HFFc6 (cell line): ENCODE measurements at places on chromosomes 7 and 10. TPM values are rescaled to one million over a fixed set of nuclear protein-coding genes. Genes with fewer than 3 reads are reported as not detected.

DNA sequence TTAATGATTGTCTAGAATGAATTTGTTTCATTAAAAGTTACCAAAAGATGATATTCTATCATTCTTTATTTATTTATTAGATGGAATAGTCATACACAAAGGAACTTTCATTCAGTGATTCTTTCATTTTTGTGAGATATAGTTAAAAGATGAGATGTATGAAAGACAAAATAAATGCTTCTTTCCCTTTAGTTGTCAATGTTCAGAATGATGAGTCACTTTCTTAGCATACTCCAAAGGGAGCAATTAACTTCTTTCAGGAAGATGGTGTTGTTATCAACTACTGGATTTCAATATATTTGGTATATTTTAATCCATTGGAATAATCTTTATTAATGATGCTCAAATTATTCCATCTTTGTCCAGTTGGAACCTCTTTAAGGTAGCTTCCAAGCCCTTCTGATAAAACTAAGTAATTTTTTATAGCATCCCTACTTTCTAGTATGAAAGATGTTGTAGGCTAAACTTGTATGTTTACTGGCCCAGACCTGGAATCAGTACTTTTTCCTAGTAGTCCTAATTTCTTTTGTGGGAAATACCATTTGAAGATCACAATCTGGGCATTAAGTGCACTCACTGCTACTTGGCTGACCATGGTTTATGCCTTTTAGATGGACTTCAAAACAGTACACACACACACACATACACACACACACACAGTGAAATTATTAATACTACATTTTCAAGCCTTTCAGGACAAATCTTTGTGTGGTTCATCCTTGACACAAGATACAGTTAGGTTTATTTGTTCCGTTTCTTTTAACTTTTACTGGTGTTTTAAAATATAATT is 2.5 kb downstream of the GIMAP7 start:
- DNase-seq = no peak

Gene FAM13C
- not detected in 3 replicates for total RNA-seq

GRCh38 chr10:113023017-113023416 is 73.0 kb downstream of the TCF7L2 start:
- DNase-seq = no peak

DNA sequence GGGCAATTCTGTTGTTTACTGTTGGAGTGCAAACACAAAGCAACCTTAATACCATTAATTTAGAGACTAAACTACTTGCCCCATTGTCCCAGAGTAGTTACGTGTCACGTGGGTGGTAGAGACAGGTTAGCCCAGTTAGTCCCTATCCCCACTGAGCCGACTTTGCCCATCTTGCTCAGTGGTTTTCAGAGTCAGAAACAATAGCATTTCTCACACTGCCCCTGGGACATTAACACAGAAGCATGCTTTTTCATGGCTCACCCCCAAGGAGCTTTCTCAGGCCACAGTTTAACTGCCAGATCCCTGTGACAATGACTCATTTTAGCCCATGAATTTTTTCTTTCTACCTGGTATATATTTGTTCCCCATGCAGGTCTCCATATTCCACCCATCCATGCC is 271.0 kb downstream of the POU6F2 start:
- DNase-seq = no peak

DNA sequence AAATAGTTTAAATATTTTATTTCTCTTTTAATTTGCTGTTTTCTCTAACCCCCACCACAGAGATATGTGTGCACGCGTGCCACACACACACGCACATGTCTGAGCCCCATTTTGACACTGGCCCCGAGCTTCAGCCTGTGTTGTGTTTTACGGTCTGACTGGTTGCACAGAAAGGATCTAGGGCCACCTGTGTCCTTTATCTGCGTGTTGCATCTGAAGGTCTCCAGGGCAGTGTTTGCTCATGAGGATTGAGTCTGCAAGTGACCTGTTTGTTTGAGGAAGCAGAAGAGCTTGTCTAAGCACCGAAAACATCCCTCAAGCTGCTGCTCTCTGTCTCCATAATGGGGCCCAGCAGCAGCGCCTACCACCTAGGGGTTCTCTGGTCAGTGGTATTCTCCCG is 266.4 kb upstream of the LYZL1 start:
- no peak for DNase-seq

DNA sequence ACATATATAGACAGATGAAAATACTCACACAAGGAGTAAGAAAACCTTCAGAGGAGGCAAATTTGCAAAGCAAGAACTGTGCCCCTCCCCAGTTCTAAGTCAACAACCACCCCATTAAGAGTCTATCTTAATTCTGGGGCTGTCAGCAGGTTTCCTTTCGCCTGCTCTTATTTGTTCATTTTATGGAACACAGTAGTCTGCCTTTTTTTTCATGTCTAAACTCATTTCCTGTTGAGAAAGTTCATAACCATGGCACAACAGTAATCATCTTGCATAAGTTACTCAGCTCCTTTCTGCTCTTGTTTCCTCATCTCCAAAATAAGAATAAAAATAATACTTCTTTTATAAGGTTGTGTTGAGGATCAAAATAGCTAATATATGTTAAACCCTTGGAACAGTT is 25.8 kb upstream of the AMPH start:
- no peak for DNase-seq

DNA sequence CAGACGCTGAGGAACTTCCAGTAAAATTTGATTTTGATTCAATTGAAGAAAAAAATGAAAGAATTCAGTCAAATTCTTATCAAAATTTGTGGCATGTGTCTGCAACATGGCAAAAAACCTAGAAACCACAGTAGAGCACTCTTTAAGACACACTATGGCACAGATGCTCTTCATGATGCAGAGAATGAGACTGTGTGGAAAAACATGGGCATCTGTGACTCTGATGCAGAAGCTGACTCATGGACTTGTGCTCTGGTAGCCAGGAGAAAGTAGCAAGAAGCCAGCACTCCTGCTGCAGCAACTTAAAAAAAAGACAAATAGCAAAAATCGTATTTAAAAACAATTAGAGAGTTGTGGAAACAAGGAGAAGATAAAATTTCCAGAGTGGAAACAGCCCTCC is 8.9 kb upstream of the KCNK18 start:
- peak; percentile 15 for DNase-seq

- DNase-seq = no peak
These were observed 243.9 kb downstream of the SNX10 start for GRCh38 chr7:26535483-26536007.

Gene CSGALNACT2
- total RNA-seq = 18.0 to 18.3 TPM (median 18.1 TPM) in 3 replicates

Gene FEZF1
- total RNA-seq = not detected in 3 replicates
